ENCODE measurements at places on chromosomes 11 and 22.

DNA sequence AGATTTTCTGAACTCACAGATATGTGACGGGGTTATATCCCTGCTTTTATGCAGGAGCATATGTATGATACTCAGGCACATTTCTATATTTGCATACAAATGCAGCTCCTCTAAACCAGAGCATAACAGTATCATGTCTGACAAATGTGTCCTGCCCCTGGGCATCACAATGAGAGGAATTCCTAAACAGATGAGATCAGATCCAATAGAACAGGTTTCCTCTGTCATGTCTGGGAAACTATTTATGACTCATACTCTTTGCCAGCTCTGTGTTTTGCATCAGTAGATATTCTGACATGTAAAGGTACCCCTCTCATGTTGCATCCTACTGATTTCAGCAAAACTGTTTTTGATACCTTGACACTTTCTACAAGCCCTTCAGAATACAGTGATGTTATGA is 29.4 kb downstream of the SYT9 start:
- no peak for DNase-seq

DNA sequence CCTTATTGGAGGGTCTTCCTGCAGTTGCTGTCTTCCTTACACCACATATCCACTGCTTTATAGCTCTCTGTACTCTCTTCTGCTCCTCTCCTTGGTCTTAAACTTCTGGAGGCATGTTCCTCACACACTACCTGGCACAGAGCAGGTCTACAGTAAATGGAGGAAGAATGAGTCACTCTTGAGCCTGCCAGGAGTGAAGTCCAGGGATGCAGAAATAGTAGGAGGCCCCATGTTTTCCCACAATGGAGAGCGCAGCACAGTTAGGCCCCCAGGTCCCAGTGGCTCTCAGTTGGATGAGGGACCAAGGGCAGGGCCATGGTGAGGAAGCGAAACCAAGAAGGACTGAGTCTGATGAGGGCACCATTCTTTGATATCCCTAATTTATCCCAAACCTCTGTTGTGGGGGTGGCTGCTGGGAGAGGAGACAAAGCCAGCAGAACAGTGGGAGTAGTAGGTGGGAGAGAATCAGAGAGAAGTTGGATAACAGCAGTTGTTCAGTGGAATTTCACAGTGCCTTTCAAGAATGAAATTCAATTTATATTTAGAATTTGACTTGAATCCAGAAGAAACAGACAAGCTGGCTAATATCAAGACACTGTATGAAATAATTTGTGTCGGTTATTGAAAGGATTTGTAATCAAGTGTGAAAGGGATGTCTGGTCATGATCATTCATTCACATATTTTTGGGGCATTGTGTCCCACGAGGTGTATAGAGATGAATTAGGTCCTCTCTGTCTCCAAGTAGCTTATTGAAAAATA is 187.8 kb downstream of the HIPK3 start:
- DNase-seq: no peak

DNA sequence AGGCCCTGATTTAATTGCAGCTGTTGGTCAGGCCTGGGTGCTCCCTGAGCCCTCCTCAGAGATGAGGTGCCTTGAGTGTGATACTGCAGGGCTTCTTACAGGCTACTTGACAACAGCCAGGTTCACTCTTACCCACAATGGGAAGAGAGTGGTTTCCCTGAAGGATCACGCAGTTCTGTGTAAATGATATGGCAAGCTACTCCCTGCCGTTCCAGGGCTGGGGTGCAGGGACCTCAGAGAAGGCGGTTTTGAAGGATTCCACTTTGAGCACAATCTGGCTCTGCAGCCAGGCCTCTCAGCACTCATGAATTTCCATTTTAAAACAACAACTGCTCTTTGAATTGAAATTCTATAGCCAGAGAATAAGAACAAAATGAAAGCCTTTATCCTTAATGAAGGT is 92.9 kb downstream of the SLC17A6 start:
- no peak for DNase-seq

DNA sequence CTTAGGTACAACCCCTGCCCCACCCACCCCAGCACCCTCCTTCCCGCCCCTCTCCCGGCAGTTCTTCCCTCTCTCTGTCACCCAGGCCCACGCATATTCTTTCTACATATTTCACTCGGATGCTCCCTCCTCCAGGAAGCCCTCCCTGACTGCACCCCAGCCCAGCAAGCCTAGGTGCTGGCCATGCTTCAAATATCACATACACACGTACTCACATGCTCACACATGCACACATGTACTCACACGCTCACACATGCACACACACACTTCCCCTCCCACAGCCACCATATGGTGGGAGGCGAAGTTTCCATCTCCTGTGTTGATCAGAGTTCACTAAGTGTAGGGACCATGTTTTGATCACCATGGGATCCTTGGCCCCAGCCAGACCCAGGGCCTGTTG is 90.4 kb downstream of the WNT7B start:
- DNase-seq: no peak

DNA sequence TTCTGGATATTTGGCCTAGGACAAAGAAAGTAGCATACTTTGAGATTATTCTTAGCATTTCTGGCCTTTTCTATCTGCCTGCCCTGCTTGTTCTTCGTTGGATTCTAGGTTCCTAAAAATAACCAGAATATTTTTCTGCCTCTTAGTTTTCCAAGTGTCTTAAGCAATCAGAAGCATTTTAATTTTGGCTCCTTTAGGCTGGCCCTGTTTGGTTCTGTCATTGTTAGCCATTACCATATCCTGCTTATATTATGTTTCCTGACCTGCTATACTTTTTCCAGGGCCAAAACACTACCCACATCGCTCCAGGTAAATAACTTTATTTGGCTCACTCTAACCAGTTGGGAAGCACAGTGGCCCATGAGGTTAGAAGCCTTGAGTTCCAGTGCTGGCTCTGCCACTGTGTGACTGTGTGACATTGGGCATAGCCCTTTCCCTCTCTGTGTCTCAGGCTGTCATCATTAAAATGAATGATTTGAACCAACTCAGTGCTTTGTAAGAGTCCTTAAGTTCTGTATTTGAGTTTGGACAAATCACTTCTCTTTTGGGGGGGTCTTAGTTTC is 91.1 kb downstream of the STIM1 start:
- no peak for DNase-seq

GRCh38 chr22:43837666-43838065 is 24.6 kb downstream of the SULT4A1 start:
- no peak for DNase-seq

- DNase-seq: no peak
These were observed 227.6 kb downstream of the SBF2 start for GRCh38 chr11:10066441-10066840.

GRCh38 chr11:69540118-69541000 is 58.9 kb downstream of the LINC01488 start:
- DNase-seq: no peak

DNA sequence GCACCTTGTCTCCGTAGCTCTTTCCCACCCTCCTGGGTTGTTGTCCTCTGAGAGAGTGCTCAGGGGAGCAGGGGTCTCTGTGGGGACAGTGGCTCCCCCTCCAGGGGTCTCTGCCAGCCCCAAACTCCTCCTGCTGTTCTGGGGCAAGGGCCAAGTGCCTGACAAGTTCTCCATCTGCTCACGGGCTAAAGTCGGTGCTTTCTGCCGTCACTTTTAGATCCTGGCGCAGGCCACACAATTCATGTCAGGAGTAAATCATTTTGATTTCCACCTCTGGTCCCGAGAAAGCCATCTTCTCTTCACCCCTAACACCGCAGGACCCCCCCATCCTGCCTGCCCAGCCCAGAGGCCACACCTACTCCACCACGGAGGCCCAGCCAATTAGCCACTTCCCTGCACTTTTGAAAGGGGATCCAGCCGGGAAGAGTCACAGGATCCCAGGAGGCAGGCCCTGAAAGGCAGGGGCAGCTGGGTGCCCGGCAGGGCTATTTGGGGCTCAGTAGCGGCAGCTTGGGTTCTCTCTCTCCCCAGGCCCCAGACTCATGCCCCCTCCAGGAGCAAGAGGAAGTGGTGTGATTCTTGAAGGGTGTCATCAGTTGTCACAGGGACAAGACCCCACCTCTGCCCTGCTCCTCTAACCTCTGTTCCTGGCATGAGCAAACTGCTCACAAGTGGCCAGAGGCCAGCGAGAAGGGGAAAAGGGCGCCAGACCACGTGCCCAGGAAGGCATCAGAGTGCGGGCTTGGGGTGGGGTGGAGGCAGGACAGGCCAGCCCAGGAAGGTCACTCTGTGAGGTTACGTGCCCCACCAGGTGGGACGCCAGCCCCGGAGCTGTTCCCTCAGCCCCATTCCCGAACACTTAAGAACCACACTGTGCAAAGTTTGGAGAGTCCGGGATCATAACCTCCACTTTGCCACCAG is 1.3 kb downstream of the MACROD1 start:
- DNase-seq: no peak

- no peak for DNase-seq
These were observed 249.6 kb upstream of the B3GAT1 start for GRCh38 chr11:134661660-134662059.
